ENCODE measurements at places on chromosomes 7 and 10.

- DNase-seq, result no peak
Observed at GRCh38 chr10:126908225-126908624, 3.0 kb downstream of the DOCK1 start.

GRCh38 chr7:122219253-122219865 lies 75.3 kb upstream of the AASS start:
- DNase-seq, result no peak

DNA sequence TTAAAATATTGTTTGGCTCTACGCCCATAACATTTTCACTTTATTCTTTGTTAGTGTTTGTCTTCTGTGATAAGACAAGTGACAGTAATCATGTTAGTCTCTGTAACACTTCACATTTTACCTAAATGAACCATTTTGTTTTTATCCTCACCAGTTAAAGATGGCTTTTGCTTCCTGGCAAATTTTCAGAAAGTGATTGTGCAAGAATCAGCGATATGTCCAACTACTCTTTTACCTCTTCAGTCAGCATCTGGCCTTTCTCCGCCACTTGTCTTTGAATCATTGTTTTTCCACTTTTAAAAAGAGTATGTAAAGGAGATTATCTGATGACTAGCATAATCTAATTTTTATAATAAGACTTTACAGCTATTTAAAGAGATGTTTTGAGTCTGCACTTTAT lies 3.5 kb downstream of the DGKB start:
- no peak for DNase-seq

GRCh38 chr10:122078965-122079795 lies 90.2 kb downstream of the TACC2 start:
- DNase-seq, result no peak

GRCh38 chr7:130425796-130426195 lies 15.0 kb downstream of the CEP41 start:
- no peak for DNase-seq

DNA sequence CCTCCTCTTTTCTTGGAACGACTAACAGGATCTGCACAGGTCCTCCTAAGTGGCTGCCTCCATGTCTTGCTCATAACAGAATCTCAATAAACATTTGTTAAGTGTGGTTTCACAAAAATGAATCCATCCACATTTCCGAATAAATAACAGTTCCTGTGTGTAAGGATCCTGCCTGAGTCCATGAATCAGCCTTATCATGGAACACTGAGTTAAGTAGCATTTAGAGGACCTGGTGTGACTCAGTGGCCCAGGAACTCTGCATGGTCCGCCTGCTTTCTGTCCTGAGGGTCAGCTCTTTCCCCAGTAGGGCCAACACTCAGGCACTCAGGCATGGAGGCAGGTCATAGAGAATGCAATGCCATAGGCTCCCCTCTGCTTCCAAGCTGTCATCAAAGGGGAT lies 15.8 kb upstream of the C10orf90 start:
- no peak for DNase-seq

DNA sequence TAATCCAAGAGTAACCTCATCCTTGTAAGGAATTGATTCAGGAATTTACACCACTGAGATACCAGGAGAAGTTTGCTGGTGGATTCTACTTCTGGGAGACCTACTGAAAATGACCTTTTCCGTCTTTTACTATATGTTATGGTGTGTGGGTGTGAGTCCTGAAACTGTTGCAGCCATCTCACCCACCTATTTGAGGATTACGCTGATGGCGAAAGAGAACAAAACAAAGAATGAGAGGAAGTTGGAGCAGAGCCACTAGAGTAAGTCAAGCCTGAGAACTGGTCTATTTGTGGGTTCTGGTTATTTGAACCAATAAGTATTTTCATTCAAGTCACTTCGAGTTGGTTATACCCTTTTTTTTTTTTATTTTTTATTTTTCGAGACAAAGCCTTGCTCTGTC lies 12.7 kb upstream of the ABCC2 start:
- DNase-seq, result no peak

DNA sequence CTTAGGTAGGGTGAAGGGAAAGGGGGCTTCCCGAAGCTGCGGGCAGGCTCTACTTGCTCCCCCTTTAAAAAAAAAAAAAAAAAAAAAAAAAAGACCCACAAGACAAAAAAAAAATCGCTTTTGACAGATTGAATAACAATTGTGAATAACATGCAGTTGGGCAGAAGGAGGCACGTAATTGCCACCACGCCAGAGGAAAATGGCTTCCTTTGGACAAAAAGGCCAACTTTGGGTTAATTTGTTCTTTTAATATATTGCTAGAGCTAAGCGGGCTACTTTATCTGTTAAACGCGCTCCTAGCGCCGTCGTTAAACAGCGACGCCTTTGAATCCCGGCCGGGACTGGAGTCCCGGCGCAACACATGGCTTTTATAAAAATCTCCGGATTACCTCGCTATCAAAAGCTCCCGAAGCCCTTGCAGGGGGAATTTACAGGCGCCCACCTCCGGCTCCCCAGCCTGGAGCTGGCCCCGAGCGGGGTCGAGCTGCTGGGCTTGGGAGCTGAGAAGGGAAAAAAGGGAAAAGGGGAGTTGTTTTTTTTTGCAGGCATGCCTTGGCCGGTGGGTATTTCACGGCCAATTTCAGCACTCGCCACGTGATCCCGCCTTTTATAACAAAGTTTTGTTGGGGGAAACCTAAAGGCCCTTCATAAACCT lies 1.2 kb downstream of the HOXA11 start:
- peak; percentile 9 for DNase-seq

- DNase-seq, result peak; percentile 58
Observed at GRCh38 chr7:127391591-127392181, 822 bp downstream of the ZNF800 start.

- no peak for DNase-seq
Observed at GRCh38 chr10:22911889-22912762, 15.7 kb upstream of the ARMC3 start.

DNA sequence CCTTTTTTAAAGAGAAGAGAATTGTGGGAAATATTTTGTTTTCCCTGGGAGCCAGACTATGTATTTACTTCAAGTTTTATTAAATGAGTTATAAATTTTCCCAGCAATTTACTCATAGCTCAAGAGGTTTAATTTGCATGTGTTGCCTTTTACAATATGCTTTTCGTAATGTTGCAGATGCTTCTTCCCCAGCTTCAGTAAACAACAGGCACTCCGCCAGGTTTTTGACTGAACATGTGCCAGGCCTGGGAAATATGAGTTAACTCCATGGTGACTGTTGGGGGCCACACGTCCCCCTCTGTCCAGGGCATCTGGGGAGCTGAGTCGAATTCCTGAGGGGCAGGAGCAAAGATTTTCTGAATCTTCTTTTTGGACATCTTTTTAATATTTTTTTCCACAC lies 545.7 kb downstream of the LRMDA start:
- no peak for DNase-seq

DNA sequence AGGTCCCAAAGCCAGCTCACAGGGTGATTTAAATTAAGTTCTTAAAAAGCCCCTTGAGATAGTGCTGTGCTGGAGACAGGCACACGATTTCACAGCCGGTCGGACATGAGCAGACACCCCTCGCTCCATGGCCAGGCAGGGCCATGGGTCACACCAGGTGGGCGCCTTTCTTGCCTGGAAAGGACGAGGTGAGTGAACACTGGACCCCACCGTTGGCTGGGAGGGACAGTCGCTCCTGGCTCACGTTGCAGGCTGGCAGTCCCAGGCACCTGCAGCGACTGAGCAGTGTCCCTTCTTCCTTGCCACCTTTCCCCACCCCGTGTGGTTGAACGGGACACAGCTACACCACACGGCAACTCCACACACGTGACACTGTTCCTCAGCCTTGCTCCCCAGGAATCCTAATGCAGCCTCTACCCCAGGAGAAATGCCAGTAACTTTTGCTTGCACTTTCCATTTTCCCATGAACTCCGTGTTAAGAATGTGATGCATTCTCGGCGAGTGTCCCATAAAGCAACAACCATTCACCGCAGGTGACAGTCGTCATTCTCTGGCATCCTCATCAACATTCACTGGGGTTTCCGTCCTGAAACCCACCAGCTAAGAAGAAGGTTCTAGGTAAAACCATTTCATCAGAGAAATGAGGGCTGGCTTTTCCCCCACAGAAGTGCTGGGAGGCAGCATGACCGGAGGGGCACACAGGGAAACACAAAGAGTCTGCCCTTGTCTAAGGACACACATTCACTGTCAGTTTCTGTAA lies 217.4 kb downstream of the ZMYND11 start:
- no peak for DNase-seq

- no peak for DNase-seq
Observed at GRCh38 chr7:107891636-107892366, 818 bp downstream of the DLD start.

GRCh38 chr10:89814278-89814677 lies 112.9 kb downstream of the KIF20B start:
- DNase-seq, result no peak

GRCh38 chr10:3025026-3025683 lies 42.2 kb upstream of the PFKP start:
- DNase-seq, result no peak

- DNase-seq, result no peak
Observed at GRCh38 chr7:27922907-27923641, 183.1 kb downstream of the TAX1BP1 start.

DNA sequence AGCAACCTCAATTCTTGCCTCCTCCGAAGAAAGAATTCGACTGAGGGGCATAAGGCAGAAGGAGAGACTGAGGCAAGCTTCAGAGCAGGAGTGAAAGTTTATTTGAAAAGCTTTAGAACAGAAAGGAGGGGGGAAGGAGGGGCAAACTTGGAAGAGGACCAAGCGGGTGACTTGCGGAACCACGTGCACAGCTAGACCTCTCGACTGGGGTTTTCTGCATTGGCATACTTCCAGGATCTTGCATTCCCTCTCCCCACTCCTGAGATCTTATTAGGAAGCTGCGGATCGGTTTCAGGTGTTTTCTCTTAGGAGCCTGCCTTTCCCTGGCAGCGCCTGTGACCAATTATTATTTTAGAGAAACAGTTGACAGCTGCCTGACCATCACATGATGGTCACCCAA lies 20.3 kb upstream of the CPXM2 start:
- no peak for DNase-seq

- no peak for DNase-seq
Observed at GRCh38 chr7:149500910-149501309, 3.3 kb upstream of the ZNF746 start.

GRCh38 chr10:128377988-128378387 lies 251.8 kb upstream of the MKI67 start:
- DNase-seq, result no peak

- DNase-seq, result no peak
Observed at GRCh38 chr10:4431114-4431863, 394.7 kb upstream of the AKR1E2 start.
